ENCODE measurements at places on chromosomes 1 and 21. TPM values are rescaled to one million over a fixed set of nuclear protein-coding genes. Genes with fewer than 3 reads are reported as not detected.

TADA1 gene
- 13.7 TPM for total RNA-seq

CLCA4 gene
- total RNA-seq = not detected

ANGPTL7 gene
- not detected for total RNA-seq

EDARADD gene
- 14.4 TPM for total RNA-seq

SPAG17 gene
- total RNA-seq = not detected

TMEM81 gene
- total RNA-seq = 4.3 TPM

BCL2L15 gene
- total RNA-seq = 0.09 TPM

ELAVL4 gene
- not detected for total RNA-seq

PIK3R3 gene
- total RNA-seq = 2.2 TPM

TPTE gene
- not detected for total RNA-seq

NBPF4 gene
- 0.88 TPM for total RNA-seq

PRKCZ gene
- 45.9 TPM for total RNA-seq

RBM8A gene
- total RNA-seq = 185 TPM

FNBP1L gene
- total RNA-seq = 33.4 TPM

CASQ2 gene
- 0.18 TPM for total RNA-seq

MAP1LC3C gene
- total RNA-seq = 0.86 TPM

SHISAL2A gene
- 3.2 TPM for total RNA-seq

DNA sequence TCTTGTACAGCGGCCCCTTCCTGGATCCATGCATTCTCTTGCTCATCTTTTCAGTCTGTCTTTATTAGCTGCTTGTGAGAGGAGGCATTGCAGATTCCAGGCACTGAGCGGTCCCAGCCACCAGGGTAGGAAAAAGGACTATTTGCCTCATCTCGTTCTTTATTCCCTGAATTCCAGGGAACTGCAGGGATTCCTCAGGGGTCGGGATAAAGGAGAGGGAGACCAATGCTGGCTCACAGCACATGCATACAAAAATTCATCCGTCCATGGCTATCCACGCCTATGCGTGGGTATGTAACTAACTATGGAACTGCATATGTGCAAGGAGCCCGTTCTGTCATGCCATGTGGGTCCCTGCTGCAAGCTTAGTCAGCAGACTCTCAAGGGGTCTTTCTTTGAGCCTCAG lies 879 bp upstream of the PLPPR5 start:
- H3K4me1 ChIP-seq = no peaks in the 10 kb centered on the region
- H3K27me3 ChIP-seq = no peaks in the 10 kb centered on the region
- H3K27ac ChIP-seq = no peak overlapping the region
- no peak for DNase-seq
- H3K36me3 ChIP-seq = no peaks in the 10 kb centered on the region

- no peak overlapping the region for H3K27ac ChIP-seq
- DNase-seq = no peak
- H3K4me1 ChIP-seq = peaks cover 30% of the 10 kb centered on the region
- no peak overlapping the region for H3K4me3 ChIP-seq
These were observed 5.7 kb upstream of the C1orf141 start for GRCh38 chr1:67140460-67140859.

- 0 out of 2 replicates have a peak, but pooled peaks cover 3% of the 10 kb centered on the region for H3K4me1 ChIP-seq
- no peaks in the 10 kb centered on the region for H3K27me3 ChIP-seq
- H3K27ac ChIP-seq = no peak overlapping the region
- no peak for DNase-seq
- H3K36me3 ChIP-seq = peaks cover 5% of the 10 kb centered on the region
These were observed 10.9 kb downstream of the ARHGEF2 start for GRCh38 chr1:155967341-155968050.

DNA sequence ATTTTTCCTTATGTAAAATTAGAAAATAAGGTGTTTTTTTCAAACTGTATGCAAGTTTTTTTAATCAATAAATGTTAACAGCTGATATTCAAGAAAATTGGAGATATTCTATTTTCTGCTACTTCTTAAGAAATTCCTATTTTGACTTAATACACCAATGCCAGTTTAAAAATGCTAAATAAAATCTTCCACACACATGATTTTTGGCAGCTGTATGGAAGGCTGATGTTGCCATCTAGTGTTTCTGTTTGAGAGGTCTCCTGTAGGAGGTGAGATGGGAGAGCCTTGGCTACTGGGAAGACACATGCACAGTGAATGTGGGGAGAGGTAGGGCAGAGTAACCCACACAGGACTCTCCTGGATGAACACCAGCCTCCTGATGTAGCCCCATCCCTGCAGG lies 29.2 kb upstream of the OR2B11 start:
- DNase-seq = peak; percentile 35
- no peaks in the 10 kb centered on the region for H3K36me3 ChIP-seq
- no peak overlapping the region for H3K27ac ChIP-seq
- H3K4me1 ChIP-seq = no peaks in the 10 kb centered on the region
- no peaks in the 10 kb centered on the region for H3K27me3 ChIP-seq

GRCh38 chr1:205590457-205590768 lies 41.4 kb downstream of the ELK4 start:
- H3K27ac ChIP-seq = no peak overlapping the region
- no peaks in the 10 kb centered on the region for H3K27me3 ChIP-seq
- H3K4me1 ChIP-seq = no peaks in the 10 kb centered on the region
- H3K36me3 ChIP-seq = no peaks in the 10 kb centered on the region
- no peak overlapping the region for H3K4me3 ChIP-seq

GRCh38 chr1:80349218-80349617 lies 1342.7 kb upstream of the ADGRL4 start:
- H3K27ac ChIP-seq = no peak overlapping the region
- DNase-seq = no peak
- no peaks in the 10 kb centered on the region for H3K4me1 ChIP-seq
- H3K27me3 ChIP-seq = no peaks in the 10 kb centered on the region
- H3K36me3 ChIP-seq = no peaks in the 10 kb centered on the region
- no peak overlapping the region for H3K4me3 ChIP-seq

DNA sequence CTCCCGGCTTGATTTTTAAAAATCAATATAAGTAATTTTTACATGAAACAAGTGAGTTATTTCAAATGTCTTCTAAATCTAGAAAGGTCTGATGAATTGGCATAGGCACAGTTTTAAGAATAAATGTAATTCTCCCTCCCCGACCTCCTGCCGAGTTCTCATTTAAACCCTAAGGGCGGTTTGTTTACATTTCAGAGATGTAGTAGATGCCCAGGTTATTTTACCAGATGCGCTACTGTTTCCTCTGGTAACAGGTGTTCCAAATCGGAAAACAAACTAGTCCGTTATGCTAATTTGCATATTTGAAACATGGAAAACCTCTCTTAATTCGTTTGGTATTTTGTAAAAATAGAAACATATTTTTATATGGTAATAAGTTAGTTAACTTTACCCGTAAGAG lies 53.8 kb upstream of the CFAP126 start:
- H3K27me3 ChIP-seq = no peaks in the 10 kb centered on the region
- no peak for DNase-seq
- no peak overlapping the region for H3K4me3 ChIP-seq
- H3K27ac ChIP-seq = peak overlapping the region; percentile 59
- no peaks in the 10 kb centered on the region for H3K4me1 ChIP-seq
- no peaks in the 10 kb centered on the region for H3K36me3 ChIP-seq

DNA sequence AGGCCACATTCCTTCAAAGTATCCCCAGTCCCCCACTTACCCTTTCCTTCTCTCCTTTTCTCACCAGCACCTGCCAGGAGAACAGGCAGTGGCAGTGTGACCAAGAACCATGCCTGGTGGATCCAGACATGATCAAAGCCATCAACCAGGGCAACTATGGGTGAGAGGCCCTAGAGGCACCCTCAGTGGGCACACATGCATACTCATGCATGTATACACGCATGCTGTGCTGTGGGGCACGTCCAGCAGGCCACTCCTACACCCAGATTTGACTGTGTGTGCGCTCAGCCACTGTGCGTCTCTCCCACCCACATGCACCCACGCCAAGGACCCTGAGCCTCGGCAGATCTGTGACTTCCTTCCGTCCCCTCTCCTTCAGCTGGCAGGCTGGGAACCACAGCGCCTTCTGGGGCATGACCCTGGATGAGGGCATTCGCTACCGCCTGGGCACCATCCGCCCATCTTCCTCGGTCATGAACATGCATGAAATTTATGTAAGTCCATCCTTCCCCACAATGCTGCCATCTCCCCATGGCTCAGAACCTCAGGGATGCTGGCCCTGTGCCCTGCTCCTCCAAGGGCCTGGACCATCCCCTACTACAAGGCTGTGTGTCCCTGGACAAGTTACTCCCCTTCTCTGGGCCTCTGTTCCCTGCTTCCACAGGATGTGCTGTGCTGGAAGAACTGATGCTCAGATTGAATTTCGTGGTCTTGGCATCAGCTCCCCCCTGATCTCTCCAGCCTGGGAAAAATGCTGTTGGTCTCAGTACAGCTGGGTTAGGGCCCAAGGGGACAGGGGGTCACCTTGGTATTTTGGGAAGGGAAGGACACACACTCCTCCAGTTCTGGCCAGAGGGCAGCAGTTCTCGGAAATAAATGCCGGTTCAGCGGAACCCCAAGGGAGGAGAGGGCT lies 7.0 kb downstream of the TINAGL1 start:
- no peaks in the 10 kb centered on the region for H3K36me3 ChIP-seq
- no peak for DNase-seq
- no peak overlapping the region for H3K4me3 ChIP-seq

- no peak overlapping the region for H3K4me3 ChIP-seq
- H3K27ac ChIP-seq = no peak overlapping the region
- H3K36me3 ChIP-seq = no peaks in the 10 kb centered on the region
- H3K27me3 ChIP-seq = no peaks in the 10 kb centered on the region
- H3K4me1 ChIP-seq = no peaks in the 10 kb centered on the region
These were observed 5.7 kb downstream of the TMEM50A start for GRCh38 chr1:25343872-25344271.

- no peaks in the 10 kb centered on the region for H3K4me1 ChIP-seq
- H3K27ac ChIP-seq = no peak overlapping the region
- no peak overlapping the region for H3K4me3 ChIP-seq
- no peaks in the 10 kb centered on the region for H3K27me3 ChIP-seq
- DNase-seq = no peak
These were observed 192.0 kb downstream of the SDCCAG8 start for GRCh38 chr1:243447844-243448243.

- peaks cover 8% of the 10 kb centered on the region for H3K4me1 ChIP-seq
- no peaks in the 10 kb centered on the region for H3K36me3 ChIP-seq
- no peak for DNase-seq
- H3K27me3 ChIP-seq = no peaks in the 10 kb centered on the region
- no peak overlapping the region for H3K4me3 ChIP-seq
- H3K27ac ChIP-seq = no peak overlapping the region
These were observed 79.9 kb downstream of the FHAD1 start for GRCh38 chr1:15326691-15327588.

DNA sequence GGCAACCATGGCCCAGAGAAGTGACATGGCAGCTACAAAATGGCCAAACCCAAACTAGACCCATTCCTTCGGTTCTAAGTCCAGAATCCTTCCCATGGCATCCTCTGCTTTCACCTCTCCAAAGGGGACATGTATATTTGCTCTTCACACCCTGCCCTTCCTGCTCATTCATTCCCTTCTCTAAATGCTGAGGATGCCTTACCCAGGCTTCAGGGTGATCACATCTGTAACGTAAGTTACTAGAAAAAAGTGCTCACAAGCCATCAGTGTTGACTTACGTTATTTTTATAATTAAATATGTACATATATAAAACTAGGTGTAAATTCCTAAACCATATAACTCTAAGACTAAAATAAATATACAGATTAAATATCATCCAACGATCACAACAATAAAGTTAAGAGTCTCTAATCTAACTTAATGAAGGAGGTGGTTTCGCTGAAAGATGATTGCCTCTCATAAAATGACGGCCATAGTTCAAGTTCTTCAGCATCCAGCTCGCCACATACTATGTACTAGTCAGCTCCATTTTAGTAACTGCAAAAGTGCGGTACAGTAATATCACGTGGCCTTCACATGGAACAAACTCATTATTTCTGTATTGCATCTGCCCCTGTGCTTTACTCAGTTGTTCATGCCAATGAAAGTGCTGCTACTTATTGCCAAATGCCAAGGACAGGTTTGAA lies 74.6 kb downstream of the TENT5C start:
- H3K4me3 ChIP-seq = no peak overlapping the region
- H3K36me3 ChIP-seq = no peaks in the 10 kb centered on the region
- H3K27ac ChIP-seq = no peak overlapping the region
- H3K4me1 ChIP-seq = peaks cover 12% of the 10 kb centered on the region
- no peaks in the 10 kb centered on the region for H3K27me3 ChIP-seq

DNA sequence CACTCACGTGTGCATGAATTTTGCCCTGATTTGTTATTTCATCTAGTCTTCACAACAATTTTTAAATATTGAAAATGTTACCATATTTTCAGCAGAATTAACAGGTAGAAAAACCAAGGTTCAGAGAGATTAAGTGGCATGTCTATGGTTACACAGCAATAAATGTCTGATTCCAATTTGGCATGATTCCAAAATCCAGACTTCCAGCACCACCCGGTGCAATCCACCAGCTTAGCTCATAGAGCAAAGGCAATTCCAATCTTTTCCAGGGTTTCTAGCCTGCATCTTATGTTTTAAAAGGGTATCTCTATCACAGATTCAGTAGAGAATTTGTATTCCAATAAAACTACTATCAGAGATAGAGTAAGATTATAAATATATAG lies 161.8 kb downstream of the TPR start:
- DNase-seq = no peak
- no peaks in the 10 kb centered on the region for H3K27me3 ChIP-seq
- H3K36me3 ChIP-seq = no peaks in the 10 kb centered on the region
- H3K4me3 ChIP-seq = no peak overlapping the region

DNA sequence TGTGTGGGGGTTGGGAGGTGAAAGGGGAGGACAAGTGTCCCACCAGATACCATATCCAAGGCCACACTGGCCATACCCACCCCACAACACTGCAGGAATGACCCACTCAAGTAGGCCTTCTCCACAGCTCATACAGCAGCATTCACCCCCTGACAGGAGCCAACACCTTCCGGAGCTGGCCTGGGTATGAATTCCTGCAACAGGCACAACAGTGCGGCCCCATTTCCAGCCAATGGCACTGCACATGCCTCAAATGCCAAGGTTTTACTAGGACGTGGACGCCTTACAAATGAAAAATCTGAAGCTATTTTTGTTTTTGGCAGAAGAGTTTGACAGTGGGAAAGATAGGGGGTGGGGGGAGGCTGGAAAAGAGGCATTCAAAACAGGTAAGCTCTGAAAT lies 2.0 kb downstream of the KCND3 start:
- no peaks in the 10 kb centered on the region for H3K36me3 ChIP-seq
- DNase-seq = no peak
- no peak overlapping the region for H3K27ac ChIP-seq

DNA sequence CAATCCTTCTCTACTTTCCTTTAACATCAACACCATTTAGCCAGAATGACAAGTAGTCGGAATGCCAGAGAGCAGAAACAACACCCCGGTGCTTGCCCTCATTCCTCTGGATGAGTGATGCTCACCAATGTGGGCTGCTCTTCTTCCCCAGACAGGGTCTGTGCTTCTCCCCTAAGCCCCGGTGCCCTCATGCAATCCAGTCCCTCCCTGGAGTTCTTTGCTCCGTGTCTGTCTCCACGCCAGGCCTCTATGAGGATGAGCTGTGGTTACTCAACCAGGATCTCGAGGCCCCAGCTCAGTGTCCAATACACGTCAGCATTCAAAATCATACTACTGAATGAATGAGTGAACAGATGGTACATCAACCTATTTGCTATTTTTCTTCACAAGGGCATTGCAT lies 29.7 kb upstream of the PDE9A start:
- no peak for DNase-seq
- H3K27ac ChIP-seq = peak overlapping the region; percentile 78
- no peaks in the 10 kb centered on the region for H3K36me3 ChIP-seq
- H3K4me3 ChIP-seq = no peak overlapping the region
- peaks cover 22% of the 10 kb centered on the region for H3K4me1 ChIP-seq
- no peaks in the 10 kb centered on the region for H3K27me3 ChIP-seq

- H3K27me3 ChIP-seq = no peaks in the 10 kb centered on the region
- H3K36me3 ChIP-seq = no peaks in the 10 kb centered on the region
- DNase-seq = no peak
- H3K4me3 ChIP-seq = no peak overlapping the region
These were observed 59.6 kb downstream of the EXTL2 start for GRCh38 chr1:100834777-100835660.

GRCh38 chr1:178047403-178048093 lies 46.4 kb upstream of the RASAL2 start:
- DNase-seq = no peak
- no peak overlapping the region for H3K4me3 ChIP-seq
- H3K27me3 ChIP-seq = no peaks in the 10 kb centered on the region
- peaks cover 10% of the 10 kb centered on the region for H3K4me1 ChIP-seq
